ENCODE measurements at places on chromosomes 11 and 22. TPM values are rescaled to one million over a fixed set of nuclear protein-coding genes. Genes with fewer than 3 reads are reported as not detected.

Gene C11orf21
- 1.6 TPM for total RNA-seq

Gene CBLIF
- total RNA-seq = not detected

Gene HPX
- total RNA-seq = 5.2 TPM

Gene HORMAD2
- not detected for total RNA-seq

Gene NELL1
- total RNA-seq = 0.29 TPM

Gene GDPD4
- total RNA-seq = not detected

Gene GAB4
- total RNA-seq = not detected
